Stromal cell of bone marrow (primary cell): ENCODE measurements at places on chromosomes 3 and 15.

GRCh38 chr3:107260207-107260606 lies 117.0 kb upstream of the CCDC54 start:
- no peak for DNase-seq

GRCh38 chr3:106229495-106230278 lies 360.9 kb upstream of the CBLB start:
- DNase-seq = no peak

GRCh38 chr3:193552923-193553322 lies 1.8 kb downstream of the ATP13A4 start:
- no peak for DNase-seq

GRCh38 chr3:129747136-129747535 lies 140.7 kb upstream of the PLXND1 start:
- DNase-seq = no peak

DNA sequence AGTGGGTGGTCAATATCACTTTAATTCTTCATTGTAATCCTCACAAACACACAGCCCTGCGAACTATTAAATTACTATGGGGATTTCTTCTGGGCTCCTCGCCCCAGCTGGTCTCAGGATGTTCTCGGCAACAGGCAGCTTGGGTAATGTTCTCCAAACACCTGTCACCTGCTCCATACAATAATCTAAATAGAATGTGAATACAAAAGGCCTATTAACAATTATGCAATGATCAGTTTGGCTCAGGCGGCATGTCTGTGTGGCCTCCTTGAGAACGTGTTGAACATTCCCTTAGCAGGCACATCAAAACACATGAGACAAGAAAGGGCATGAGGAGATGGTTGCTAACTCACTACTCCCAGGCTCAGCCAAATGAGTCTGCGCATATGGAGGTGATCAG lies 158.6 kb upstream of the KBTBD8 start:
- no peak for DNase-seq

- no peak for DNase-seq
These were observed 118.2 kb downstream of the EFHB start for GRCh38 chr3:19815805-19816204.

- DNase-seq = no peak
These were observed 61.8 kb downstream of the ZDHHC19 start for GRCh38 chr3:196149375-196149774.

- DNase-seq = no peak
These were observed 1.2 kb downstream of the MECOM start for GRCh38 chr3:169662132-169662842.

DNA sequence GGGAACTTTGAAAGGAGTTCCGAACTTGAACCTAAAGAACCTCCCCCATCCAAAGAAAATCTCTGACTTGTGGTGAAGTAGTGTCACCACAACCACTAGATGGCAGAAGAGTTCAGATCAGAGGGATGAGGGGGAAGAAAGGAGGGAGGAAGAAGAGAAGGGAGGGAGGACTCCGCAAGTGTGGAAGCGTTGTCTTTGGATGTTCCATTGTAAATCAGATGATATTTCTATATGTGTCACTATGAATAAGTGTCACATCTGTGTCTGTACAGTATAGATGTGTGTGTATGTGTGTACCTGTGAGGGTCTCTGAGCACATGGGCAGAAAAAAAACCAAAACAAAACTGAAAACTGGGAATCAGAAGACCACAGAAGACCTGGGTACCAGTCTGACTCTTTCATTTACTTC lies 16.9 kb downstream of the SLC24A1 start:
- peak; percentile 71 for DNase-seq

DNA sequence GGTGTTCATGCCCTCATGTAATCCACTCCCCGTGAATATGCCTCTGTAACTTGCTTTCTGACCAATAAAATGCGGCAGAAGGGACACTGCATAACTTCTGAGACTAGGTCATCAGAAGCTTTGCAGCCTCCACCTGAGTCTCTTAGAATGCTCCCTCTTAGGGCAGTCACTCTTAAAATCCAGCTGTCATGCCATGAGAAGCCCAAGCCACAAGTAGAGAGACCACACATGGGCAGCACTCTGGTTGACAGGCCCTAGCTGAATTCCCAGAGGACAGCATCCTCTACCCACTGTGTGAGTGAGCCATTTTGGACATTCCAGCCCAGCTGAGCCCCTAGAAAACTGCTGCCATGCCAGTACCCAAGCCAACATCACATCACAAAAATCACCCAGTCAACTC lies 41.4 kb downstream of the SCAPER start:
- no peak for DNase-seq

DNA sequence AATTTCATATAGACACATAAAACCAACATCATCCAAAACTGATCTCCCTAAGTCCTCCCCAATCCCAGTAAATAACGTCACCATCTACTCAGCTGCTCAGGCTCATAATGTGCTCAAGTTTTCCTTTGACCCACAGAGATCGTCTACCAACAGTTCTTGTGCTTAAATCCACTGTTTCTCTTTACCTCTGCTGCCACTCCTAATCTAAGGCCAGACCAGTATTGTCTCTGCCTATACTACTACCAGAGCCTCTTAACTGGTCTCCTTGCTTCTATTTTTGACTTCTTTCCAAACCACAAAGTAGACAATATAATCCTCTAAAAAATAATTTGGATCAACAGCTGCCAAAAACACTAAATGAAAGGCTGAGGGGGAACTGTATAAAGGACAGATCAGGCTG lies 65.3 kb downstream of the CLASP2 start:
- no peak for DNase-seq

DNA sequence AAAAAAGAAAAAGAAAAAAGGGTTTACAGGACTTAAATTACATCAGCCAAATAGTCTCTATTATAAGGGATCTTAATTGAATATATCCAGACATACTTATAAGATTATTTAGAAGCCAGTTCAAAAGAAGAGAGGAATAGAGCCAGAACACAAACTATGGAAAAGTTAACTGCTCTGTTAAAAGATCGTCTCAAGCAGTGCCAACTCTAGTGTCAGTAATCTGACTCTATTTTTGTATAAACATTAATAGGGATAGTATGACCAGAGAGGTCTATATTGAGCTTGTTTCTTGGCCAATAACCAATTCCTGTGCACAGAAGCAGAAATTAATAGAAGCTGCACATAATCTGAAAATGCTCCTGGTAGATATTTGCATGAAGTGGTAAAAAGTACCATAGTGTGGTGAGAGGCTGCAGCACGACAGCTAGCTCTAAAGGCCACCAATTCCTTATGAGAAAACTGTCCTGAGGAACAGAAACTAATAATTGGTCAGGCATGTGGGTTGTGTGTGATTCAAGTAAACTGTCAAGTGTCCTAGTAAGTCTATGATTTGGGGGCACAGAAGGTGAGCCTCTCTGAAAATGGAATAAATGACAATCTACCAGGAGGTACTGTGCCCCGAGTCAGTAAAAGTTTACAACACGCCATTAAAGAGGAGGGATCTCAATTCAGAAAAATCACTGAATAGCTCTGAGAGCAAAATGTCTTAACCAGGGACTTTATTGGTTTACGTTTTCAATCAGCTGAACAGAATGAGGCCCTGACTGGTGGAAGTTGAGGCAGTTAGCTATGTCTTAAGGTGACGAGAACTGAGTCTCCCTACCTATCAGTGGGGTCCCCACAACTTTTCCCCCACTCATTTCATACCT lies 51.5 kb upstream of the NANOGP8 start:
- no peak for DNase-seq

DNA sequence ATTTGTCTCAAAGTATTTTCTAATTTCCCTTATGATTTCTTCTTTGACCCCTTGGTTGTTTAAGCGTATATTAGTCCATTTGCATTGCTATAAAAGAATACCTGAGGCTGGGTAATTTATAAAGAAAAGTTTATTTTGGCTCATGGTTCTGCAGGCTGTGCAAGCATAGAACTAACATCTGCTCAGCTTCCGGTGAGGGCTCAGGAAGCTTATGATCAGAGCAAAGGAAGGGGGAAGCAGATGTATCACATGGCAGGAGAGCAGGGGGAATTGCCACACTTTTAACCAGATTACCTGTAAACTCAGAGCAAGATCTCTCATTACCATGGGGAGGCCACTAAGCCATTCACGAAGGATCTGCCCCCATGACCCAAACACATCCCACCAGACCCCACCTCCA lies 148.2 kb downstream of the PDE8A start:
- no peak for DNase-seq

DNA sequence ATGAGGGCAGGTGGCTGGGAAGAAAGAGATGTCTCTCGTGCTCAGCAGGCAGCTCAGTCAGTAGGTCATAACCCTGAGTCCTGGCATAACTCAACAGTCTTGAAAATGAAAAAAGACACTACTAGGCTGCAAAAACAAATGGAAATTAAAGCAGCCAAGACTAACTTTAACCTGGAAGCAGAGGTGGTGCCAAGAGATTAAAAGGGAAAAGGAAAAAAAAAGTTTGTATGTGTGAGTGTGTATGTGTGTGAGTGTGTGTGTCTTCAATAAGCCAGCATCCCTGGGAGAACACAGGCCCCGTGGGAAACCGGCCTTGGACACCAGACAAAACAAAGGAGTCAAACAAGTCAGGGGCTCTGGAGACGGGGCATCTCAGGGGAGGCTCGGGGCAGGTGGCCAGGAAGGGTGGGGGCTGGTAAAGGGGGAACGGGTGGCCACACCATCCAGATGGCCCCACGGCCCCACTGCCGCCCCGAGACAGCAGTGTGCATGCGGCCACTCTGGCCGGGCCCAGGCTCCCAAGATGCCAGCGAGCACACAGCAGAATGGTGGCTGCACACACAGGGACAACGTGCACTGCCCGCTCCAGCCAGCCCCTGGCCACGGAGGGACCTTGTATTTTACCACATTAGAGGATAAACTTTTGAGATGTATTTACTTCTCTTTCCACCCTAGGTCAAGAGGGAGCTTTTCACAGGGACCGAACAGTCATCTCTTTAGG lies 23.8 kb downstream of the CYFIP1 start:
- no peak for DNase-seq

DNA sequence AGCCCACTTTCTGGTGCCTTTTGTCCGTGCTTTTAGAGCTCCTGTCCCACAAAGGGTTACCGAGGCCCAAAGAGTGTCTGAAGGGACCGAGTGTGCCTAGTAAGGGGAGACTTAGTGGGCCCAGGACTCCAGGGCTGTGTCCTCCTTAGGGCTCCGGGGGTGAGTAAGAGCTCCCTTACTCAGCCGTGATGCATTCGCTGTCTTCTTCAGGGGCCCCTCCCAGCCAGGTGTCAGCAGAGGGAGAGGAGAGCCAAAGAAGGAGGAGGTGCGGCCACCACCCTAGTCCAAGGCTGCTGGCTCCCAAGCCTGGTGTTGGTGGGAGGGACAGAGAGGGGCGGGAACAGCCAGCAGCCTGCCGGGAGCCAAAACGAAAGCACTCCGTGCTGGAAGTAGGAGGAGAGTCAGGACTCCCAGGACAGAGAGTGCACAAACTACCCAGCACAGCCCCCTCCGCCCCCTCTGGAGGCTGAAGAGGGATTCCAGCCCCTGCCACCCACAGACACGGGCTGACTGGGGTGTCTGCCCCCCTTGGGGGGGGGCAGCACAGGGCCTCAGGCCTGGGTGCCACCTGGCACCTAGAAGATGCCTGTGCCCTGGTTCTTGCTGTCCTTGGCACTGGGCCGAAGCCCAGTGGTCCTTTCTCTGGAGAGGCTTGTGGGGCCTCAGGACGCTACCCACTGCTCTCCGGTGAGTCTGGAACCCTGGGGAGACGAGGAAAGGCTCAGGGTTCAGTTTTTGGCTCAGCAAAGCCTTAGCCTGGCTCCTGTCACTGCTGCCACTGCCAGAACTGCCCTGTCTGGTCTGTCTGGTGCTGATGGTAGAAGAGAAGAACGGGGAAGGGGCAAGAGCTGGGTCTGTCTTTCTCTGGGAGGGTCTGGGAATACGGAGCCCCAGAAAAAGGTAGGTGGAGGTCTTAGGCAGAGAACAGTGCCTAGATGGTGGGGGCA lies at the start of gene IL17RC:
Gene IL17RC (plus strand): TSS at position 365 of the 947 bp plus-strand sequence. CDS start 218 bp downstream, at position 583.
- peak; percentile 79 for DNase-seq

- no peak for DNase-seq
These were observed at the start of gene CIDEC for GRCh38 chr3:9879830-9880549. Gene CIDEC (minus strand): TSS chr3:9880253. CDS start chr3:9878486, 1,767 bp downstream.

DNA sequence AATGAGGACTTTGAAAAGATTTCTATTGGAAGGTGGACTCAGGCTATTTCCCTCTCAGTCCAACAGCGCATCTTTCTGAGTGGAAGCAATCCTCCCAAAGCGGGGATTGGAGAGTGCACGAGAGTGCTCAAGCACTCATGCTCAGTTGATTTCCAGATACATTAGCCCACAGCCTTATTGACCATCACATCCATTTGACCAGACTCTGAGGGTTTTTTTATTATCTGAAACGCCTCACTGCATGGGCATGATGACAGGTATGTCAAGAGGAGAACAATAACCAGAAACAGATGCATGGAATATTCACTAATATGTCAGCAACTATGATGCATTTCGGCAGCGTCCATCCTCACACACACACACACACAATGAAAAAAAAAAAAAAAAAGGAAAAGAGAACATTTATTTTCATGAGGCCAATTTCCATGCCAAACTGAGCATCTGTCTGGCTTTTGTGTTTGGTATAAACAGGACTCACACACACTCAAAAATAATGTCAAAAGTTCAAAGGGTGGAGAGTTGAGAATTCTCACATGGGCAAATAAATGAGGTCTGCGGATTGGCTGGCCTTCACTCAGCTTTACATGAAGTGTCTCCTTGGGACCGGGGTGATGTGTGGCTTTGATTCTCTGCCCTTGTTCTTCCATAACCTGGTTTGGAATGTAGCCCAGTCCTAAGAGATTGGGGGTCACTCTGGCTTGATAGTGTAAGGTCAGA lies 371.6 kb downstream of the MCTP2 start:
- DNase-seq = no peak

- DNase-seq = peak; percentile 41
These were observed 30.2 kb downstream of the FAM174B start for GRCh38 chr15:92625251-92625980.

GRCh38 chr3:138124706-138125355 lies 7.4 kb downstream of the A4GNT start:
- DNase-seq = no peak

DNA sequence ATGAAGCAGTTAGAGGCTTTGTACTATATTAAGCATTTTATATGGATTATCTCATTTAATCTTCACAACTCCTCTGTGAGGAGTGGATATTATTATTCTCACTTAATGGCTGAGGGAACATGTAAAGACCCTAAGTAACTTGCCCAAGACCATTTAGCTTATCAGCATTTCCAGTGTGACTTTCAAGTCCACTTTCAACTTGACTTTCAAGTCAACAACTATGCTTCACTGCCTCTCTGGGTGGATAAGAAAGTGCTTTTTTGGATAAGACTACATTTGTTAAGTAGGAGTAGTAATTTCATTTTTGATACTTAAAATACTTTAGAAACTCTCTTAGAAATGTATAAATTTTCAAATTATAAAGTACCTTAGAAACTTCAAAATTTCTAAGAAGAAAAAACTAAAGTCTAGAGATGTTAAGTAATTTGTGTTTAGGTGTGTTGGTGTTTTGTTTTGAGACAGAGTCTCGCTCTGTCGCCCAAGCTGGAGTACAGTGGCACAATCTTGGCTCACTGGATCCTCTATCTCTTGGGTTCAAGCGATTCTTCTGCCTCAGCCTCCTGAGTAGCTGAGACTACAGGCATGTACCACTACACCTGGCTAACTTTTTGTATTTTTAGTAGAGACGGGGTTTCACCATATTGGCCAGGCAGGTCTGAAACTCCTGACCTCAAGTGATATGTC lies 71.8 kb downstream of the MINDY2 start:
- no peak for DNase-seq
